Iris pigment epithelial cell (primary cell): ENCODE measurements at places on chromosomes 3 and 15.

DNA sequence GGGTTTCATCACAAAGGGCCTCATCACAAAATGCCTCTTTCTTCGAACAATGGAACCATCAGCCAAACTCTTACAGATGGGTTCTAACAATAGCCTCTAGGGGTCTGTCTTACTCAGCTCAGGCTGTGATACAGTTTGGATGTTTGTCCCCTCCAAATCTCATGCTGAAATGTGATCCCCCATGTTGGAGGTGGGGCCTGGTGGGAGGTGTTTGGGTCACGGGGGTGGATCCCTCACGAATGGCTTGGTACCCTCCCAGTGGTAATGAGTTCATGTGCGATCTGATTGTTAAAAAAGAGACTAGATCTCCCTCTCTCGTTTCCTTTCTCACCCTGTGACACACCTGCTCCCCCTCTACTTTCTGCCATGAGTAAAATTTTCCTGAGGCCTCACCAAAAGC lies 47.9 kb upstream of the LIPC start:
- no peak for DNase-seq

DNA sequence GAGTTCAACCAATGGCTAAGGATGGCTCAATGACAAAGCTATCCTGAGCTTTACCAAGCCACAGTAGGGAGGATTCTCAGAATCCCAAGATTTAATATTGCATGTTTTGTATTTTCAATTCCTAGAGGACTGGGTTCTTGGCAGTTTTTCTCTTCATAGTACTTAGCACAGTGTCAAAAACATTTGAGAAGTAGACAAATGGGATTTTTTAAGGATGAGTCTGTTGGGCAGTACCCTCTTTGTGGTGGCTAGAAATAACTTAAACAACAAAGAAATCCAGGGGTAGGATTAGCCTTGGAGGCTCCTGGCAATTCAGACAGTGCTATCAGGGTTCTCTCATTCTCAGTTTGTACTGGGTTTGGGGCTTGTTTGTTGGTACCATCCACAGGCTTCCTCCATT lies 212.8 kb upstream of the RORA start:
- DNase-seq = no peak

GRCh38 chr3:183085634-183086390 lies 13.5 kb downstream of the MCCC1 start:
- peak; percentile 59 for DNase-seq

DNA sequence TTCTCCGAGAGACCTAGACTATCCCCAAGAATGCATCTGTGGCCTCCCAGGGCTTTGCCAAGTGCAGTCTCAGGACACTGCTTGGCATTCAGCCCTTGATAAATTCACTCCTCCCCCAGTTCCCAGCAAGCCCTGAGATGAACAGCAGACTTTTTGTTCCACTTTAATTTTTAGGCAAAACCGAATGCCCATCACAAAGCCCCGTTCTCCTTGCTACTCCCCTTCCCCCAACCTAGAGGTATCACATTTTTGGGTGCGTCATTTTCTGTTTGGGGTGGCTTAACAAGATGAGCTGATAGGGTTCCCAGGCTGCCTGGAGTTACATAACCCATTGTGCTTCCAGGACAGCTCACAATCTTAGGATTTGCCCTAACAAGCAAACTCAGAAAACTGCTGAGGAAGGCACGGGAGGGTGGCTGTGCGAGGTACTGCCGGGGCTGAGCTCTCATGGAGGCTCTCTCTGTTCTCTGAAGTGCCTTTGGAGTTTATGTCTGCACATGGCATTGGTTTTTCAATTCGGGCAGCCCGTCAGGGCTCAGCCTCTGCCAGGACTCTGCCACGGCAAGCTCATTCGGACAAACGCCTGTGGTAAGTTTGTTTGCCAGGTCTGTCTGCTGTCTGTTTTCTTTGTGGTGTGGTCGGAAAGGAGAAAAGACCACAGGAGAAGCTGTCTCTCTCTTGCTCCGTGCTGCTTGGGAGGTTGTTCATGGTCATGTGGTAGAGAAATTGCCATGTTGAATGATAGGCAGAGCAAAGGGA lies at the start of gene TRAK1:
Gene TRAK1 (plus strand): TSS at position 385 of the 759 bp plus-strand sequence. CDS start 113 bp downstream, at position 498.
- peak; percentile 63 for DNase-seq

- peak; percentile 83 for DNase-seq
These were observed 225.9 kb upstream of the CD96 start for GRCh38 chr3:111315930-111316587.

DNA sequence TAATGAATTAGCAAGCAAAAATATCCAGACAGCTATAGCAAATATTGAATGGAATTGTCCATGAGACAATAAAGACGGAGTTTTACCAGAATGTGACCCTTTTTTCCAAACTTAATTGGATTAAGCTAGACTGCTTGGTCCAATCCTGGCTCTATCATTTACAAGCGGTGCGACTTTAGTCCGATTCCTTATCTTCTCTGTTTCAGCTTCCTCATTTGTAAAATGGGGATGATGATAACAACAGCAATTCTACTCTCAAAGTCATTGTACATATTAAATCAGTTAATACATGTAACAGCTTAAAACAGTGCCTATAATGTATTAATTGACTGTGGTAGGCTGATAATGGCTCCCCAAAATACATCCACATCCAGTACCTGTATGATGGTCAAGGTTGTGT lies 62.1 kb upstream of the CRBN start:
- no peak for DNase-seq

- no peak for DNase-seq
These were observed 22.4 kb downstream of the PLEKHO2 start for GRCh38 chr15:64864068-64864467.

DNA sequence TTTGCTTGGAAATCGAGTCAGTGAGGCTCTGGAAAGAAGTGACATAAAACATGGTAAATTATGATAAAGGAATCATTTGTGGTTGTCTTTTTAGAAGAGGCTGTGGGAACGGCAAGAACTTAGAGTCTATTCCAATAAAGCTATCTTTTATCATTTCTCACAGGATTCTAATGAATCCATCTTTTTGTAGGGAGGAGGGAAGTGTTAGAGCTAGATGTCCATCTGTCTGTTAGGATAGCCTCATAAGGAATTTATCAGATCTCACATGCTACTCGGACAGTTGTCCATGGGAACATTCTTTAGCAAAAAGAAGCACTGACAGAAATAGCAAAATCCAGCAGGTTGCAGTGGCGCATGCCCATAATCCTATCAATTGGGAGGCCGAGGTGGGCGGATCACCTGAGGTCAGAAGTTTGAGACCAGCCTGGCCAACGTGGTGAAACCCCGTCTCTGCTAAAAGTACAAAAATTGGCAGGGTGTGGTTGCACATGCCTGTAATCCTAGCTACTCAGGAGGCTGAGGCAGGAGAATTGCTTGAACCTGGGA lies 37.0 kb downstream of the STARD9 start:
- no peak for DNase-seq

DNA sequence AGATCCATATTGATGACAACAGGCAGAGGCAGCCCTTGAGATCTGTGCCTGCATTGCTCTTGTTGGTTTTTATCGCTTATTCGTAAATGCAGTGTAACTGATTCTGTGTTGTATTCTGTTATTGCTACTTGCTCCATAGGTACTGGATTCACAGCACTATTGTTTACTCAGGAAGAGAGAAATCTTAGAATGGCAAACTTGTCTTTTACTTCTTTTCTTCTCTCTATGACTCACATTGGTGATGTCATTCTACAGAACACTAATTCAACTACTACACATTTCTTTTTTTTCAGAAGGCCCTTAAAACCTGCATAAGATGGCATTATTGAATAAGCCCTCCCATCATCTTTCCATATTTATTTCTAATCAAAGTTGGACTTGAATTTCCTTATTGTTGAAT lies 201.0 kb upstream of the GBE1 start:
- no peak for DNase-seq

GRCh38 chr15:88401251-88401995 lies 65.8 kb downstream of the MRPL46 start:
- no peak for DNase-seq

DNA sequence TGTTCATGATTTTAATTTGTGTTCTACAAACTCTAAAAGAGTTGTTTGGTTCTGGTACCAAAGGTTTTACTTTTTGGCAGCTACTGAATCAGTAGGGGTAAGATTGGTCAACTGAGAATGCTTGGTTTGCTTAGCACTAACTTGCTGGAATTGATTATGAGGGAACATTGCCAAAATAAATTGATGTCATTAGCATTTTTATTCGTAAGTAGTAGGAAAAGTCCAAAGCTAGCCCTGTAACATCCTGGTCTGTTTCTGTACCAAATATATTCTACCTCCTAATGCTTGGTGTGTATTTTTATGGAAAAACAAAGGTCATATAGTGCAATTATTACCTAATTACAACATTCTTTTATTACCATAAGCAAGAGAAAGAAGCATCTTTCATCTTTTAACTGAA lies 35.9 kb upstream of the KPNA4 start:
- no peak for DNase-seq

GRCh38 chr15:80562033-80562432 lies 133.1 kb upstream of the ABHD17C start:
- peak; percentile 31 for DNase-seq

- DNase-seq = no peak
These were observed 9.7 kb downstream of the MEIS2 start for GRCh38 chr15:37090543-37091175.

GRCh38 chr3:100893590-100893989 lies 99.6 kb downstream of the ABI3BP start:
- peak; percentile 74 for DNase-seq

DNA sequence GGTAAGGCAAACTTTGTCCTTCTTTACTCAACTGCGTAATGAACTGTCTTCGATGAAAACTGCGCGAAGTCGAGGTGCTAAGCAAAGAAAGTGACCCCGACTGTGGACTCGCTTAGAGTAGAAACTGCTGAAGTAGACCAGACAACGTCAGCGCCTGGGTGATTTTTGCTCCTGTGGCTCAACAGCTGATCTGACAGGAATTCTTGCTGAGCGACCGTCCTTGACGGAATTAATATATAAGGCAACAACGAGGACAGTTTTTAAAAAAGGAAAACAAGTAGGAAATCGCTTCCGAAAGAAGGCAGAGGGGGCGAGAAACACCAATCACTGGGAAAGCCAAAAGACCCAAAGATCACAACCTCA lies 541 bp downstream of the RPS27L start:
- DNase-seq = peak; percentile 68

DNA sequence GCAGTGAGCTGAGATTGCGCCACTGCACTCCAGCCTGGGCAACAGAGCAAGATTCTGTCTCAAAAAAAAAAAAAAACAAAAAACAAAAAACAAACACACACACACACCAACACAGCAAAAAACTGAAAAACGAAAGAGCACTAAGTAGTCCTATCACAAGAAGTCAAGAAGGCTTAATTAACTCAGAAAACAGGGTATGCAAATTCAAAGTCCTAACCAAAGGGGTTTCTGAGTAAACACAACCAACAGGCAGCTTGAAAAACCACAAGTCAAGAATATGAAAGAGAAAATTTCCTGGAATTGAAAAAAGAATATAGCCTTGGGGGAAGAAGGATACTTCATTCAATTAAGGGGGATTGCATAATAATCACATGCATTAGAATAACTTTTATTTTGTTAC lies 37.7 kb upstream of the PARP14 start:
- DNase-seq = no peak

DNA sequence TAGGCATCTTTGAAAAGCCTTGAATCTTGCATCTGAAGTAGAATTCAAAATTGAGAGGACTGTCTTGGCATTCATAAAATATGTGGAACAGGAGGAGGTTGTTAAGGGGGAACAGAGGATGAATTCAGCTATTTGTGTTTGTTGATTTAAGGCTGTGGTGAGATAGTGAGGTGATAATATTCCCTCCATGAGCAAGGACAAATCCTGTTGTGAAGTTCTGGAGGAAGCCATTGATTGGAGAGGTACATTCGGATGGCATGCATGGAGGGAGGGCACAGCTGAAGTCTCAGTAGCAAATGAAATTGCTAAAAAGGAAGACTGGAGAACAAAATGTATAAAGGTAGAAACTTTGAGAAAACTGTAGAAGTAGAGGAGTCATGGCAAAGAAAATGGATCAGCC lies 443.8 kb downstream of the NLGN1 start:
- DNase-seq = peak; percentile 0

- no peak for DNase-seq
These were observed 14.0 kb downstream of the ABHD6 start for GRCh38 chr3:58251631-58252035.

GRCh38 chr15:76327191-76328105 lies 9.1 kb upstream of the ISL2 start:
- no peak for DNase-seq

DNA sequence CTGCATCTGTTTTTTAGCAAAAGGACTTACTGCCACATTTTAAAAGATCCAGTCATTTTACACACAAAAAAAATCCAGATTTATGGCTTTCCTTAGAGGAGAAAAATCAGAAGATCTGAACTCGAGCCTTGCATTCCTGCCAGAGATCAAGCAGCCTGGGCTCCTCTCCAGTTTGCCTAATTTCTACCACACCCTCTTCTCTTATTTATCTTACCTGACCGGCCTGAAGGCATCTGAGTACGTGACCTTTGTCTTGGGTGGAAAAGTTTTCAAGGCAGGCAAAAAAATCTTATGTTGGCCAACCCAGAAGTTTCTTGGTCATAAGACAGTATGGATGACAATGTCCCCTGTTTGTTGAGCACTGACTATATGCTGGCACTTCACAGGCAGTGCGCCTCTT lies 60.3 kb downstream of the CHRD start:
- no peak for DNase-seq

DNA sequence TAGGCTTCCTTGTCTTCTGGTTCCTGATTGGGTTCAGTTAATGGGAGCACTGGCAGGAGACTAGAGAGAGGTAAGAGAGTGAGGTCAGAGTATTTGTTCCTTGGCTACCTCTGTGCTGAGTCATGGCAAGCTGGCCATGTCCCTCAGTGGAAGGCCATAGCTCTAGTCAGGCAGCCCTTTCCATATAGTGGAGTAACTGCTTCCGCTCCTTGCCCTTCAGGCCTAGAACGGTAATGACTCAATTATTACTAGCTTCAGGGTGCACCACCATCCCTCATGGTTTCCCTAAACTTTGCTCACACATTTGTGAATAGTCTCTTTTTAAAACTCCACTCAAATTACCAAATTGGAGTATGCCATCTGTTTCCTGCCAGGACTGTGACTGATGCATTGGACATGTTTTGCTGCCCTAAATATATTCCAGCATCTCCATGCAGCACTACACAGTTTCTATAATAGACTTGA lies 10.5 kb upstream of the ANO10 start:
- DNase-seq = peak; percentile 81

DNA sequence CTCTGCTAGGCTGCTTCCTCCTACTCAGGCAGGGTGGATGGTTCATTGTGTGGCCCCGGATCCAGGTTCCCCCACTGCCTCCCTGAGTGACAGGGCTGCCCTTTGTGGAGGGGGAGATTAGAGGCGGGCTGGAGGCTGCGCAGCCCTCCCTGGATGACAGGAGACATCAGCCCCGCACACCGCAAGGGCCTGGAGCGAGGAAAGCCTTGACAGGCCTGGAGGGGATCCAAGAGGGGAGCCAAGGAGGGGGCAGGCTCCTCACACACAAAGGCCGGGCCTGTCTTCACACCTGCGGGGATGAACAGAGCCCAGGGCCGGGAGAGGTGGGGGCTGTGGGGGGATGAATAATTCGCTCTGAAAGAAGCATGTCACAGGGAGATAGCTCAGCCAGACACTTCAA lies 72.9 kb downstream of the RPN1 start:
- DNase-seq = no peak

DNA sequence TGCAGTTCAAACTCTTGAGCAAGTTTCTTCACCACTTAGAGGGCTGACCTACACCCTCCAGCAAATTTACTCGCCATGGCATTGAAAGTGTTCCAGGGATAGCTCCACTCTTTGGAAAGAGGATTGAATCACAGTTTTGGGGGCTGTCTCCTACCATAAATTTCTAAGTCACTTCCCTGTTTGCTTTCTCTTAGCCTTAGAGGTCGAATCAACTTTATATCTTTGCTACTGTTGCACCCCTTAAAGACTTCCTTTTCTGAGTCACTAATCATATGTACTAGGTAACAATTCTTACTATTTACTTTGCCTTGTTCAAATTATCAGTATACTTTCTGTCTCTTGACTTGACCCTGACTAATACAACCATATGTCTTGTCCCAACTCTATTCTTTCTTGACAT lies 1151.8 kb upstream of the ALCAM start:
- DNase-seq = no peak
